ENCODE measurements at places on chromosomes 13 and 19. TPM values are rescaled to one million over a fixed set of nuclear protein-coding genes. Genes with fewer than 3 reads are reported as not detected.

HS6ST3 gene
- under 0.01 TPM for total RNA-seq

ZNF66 gene
- total RNA-seq = 5.2 TPM

CASP14 gene
- total RNA-seq = not detected

TYROBP gene
- not detected for total RNA-seq

URAD gene
- not detected for total RNA-seq

KRTDAP gene
- total RNA-seq = not detected

C19orf33 gene
- total RNA-seq = 148 TPM

COL4A1 gene
- total RNA-seq = 1,793 TPM

PSG4 gene
- 22.4 TPM for total RNA-seq

POSTN gene
- total RNA-seq = 1.6 TPM

VAV1 gene
- total RNA-seq = 0.05 TPM

SLAIN1 gene
- total RNA-seq = 14.1 TPM

IRGC gene
- total RNA-seq = not detected

SLC25A41 gene
- 0.10 TPM for total RNA-seq

CPAMD8 gene
- total RNA-seq = 1.6 TPM

MAMSTR gene
- 0.87 TPM for total RNA-seq

OR7A5 gene
- not detected for total RNA-seq

CACNA1A gene
- 0.17 TPM for total RNA-seq

ZNF177 gene
- not detected for total RNA-seq

KLC3 gene
- 1.3 TPM for total RNA-seq

ZSCAN1 gene
- total RNA-seq = not detected

SIN3B gene
- total RNA-seq = 17.7 TPM

ZNF223 gene
- 9.4 TPM for total RNA-seq
